ENCODE measurements at places on chromosomes 4 and X.

GRCh38 chrX:128698573-128699181, 646.5 kb upstream of the ACTRT1 start:
- no peak for DNase-seq

DNA sequence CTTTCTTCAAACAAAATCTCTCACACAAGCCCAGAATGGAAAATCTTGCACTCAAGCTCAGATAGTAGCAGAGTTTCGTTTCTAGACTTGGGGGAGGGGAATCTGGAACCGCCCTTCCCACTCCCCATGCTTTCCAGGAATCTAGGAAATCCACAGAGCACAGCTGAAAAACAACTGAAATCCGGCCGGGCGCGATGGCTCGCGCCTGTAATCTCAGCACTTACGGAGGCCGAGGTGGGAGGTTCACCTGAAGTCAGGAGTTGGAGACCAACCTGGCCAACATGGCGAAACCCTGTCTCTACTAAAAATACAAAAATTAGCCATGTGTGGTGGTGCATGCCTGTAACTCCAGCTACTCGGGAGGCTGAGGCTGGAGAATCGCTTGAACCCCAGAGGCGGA, 127.3 kb upstream of the SLC34A2 start:
- no peak for DNase-seq

GRCh38 chr4:98516042-98516440, 142.4 kb downstream of the TSPAN5 start:
- DNase-seq: no peak

GRCh38 chrX:16445166-16445752, 204.7 kb upstream of the S100G start:
- DNase-seq: no peak

GRCh38 chr4:110510955-110511544, 35.1 kb downstream of the ENPEP start:
- DNase-seq: no peak

GRCh38 chr4:109701566-109702410, 1.5 kb downstream of the CASP6 start:
- no peak for DNase-seq

GRCh38 chr4:118889312-118889691, 648 bp downstream of the SYNPO2 start:
- no peak for DNase-seq

DNA sequence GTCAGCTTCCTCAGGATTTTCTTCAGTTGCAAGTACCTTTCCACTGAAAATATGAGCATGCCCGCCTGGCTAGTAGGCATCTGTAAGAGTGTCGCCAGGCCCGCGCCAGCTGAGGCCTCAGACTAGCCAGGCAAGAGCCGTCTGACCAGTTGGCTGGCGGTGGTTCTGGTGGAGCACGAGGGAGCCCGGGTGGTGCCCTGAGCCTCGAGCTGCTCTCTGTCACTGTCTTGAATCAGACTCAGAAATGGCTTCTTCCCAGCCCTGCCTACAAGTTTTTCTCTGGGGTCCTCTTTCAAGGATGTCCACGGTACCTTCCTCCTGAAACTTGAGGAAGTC, 11.9 kb downstream of the GRPEL1 start:
- DNase-seq: no peak

DNA sequence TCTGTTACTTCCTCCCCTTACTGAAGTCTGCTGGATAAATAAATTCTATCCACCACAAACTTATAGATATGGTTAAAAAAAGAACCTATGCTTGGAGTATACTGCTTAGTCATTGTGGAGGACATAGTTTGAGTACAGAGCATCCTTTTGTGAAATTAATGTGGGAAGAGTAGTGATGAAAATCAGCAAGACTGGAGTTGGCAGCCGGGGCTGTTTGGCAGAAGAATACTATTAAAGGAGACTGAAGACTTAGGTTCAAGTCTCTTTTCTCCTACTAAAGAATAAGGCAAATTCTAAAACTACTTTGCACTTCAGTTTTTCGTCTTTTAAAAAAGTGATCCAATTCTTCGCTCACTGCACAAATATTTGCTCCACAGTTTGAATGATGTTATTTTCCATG, 326.6 kb upstream of the ATOH1 start:
- no peak for DNase-seq

DNA sequence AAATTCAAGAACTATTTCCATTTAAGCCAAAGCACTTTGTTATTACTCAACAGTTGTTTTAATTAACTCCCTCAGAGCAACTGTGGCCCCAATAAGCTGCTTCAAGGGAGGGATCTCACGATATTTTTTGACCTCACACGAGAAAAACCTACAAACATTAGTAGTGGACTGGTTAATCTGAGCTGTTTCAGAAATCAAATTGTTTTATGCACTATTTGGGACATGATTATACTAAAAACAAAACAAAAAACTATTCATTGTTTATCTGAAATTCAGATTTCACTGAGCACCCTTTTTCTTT, 74.3 kb downstream of the DCHS2 start:
- no peak for DNase-seq

DNA sequence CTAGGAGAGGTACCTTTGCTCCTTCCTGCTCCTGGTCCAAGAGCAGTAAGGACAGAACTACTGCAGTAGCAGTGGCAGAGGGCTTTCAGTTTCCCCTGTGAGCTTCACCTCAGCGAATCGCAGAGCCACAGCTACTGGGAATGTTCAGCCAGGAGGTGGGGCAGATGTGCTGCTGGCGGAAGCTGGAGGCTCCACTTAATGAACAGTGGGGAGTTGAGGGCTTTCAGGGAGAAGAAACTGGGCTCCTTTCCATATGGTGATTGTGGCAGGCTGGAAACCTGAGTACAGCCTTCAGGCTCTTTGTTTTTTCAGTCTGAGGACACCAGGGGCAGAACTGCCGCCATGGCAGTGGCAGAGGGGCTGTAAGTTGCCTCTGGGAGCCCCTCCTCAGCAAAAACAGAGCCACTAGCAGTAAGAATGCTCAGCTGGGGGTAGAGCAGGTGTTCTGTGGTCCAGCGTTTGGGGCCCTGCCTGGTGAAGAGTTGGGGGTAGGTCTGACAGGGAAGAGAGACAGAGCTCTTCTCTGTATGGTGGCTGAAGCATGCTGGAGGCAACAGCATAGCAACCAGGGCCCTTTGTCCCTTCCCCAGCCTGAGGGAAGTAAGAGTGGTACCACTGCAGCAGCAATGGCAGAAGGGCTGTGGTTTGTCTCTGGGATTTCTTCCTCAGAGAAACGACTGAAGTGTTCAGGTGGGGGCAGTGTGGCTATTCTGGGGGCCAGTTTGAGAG, 106.0 kb upstream of the GRXCR1 start:
- DNase-seq: peak; percentile 33

DNA sequence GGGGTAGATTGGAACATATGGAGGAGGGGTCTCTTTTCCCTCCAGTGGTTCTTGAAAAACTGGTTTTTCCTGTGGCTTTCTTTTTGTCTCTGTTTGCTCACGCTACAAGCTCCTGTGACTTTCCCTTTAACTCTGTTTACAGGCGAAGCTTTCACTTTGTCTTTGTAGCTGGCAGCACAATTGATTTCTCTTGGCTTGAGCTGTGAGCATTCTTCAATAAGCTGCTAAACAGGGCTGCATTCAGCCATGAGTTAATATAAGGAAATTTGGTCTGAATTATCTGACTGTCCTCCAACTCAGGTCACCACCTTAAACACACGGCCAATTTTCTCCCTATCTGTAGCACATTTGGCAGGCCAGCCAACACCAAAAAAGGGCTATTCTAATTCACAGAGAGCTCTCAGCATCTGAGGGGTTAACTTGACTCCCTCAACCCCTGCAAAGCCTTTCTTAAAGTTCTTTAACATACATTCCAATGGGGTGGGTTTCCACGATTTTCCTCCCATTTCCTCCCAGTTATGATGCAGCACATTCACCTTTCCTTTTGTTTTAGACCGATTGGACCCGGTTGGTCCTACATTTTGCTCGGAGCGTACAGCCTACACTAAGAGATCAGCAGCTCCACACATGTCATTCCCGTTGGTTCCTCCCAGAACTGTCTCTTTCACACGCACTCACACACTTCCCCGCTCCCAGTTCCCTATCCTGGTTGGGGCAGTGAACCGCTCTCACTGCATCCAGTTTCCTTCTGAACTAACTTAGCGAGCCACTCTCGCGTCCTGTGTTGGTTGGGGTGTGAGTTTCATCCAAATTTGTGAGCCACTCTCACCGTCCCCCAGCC, 45.4 kb downstream of the UGT2A3 start:
- DNase-seq: no peak

GRCh38 chrX:4762196-4762595, 1048.7 kb upstream of the PRKX start:
- DNase-seq: no peak

GRCh38 chr4:76616526-76616925, 181.5 kb downstream of the SHROOM3 start:
- no peak for DNase-seq

- DNase-seq: no peak
These were observed 83.4 kb downstream of the UCHL1 start for GRCh38 chr4:41339812-41340809.

DNA sequence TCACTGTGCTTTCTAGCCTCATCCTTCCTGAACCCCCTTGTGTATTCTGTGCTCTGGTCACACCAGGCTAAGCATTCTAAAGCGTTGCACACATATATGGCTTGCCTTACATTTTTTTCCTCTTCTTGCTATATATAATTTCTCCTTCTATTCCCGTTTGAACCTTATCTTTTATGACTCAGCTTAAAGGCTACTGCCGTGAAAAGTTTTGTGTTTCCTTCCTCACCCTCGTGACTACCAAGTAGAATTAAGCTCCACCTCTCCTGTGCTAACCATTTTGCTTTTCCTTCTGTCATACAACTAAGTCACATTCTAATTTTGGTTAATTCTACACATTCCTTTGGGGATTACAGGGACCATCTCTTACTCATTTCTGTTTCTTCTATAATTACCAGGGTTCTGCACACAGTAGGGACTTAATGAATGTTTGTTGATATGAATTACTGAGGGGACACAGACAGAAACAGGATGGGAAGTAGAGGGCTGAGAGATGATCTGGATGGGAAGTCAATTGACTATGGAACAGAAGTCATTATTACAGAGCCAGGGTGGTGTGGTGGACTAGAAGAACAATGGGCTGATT, 67.1 kb downstream of the DOCK11 start:
- DNase-seq: no peak

GRCh38 chr4:140149846-140150635, 3.9 kb downstream of the MAML3 start:
- peak; percentile 49 for DNase-seq

DNA sequence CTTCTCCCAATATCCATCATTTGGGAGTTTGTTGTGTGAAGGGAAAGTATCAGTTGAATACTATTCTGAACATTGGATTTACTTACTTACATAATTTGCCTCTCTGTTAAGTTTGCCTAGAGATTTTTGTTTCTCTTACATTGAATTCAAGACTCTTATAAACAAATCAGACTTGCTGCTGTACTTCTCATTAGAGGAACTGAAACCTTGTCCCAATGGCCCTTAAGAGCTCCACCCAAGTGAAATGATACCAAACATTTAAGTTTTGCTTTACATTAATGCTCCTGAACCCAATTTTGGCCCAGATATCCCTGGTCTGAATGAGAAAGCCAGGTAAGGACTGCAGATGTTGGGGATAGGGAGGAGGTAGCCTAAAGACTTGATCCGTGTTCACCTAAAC, 32.0 kb downstream of the HAND2 start:
- DNase-seq: no peak

GRCh38 chrX:1323315-1323714, 13.3 kb upstream of the IL3RA start:
- DNase-seq: no peak

Data from NCI-H2107 (cell line).